ENCODE measurements at places on chromosomes 1 and 21.

- DNase-seq: no peak
Observed at GRCh38 chr1:147046189-147046862, 108.2 kb downstream of the NBPF12 start.

DNA sequence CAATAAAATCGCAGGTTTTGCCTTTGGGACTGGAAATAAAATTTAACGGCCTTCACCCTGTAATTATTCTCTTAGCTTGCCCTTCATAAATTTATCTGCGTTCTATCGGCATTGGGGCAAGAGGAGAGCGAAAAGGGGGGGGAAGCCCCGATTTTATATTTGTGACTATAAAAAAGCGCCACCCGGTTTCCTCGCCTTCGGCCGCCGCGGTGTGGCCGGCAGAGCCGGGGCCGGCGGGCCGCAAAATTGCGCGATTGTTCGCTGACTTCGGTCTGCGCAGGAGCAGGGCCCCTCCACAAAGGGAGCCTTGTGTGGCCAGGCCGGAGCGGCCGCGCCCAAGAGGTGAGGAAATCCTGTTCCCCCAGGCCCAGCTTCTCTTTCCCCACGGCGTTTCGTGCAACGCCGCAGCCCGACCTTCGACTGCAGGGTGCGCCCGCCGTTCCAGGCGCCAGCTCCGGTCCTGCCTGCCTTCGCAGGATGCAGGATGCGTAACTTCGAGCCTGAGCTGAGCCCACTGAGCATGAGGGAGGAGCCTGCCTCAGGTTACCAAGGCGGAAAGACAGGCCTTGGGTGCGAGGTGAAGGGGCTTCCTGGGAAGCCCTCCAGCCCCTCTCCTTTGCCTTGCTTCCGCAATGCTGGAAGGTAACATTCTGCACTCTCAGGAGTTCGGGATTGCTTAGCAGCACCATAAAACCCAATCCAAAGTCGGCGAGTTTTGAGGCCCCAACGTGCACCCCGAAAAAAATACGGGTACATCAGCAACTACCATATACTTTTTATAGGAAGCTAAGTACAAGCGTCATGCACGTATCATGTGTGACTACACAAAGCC, 4.9 kb upstream of the TBX15 start:
- DNase-seq: no peak

DNA sequence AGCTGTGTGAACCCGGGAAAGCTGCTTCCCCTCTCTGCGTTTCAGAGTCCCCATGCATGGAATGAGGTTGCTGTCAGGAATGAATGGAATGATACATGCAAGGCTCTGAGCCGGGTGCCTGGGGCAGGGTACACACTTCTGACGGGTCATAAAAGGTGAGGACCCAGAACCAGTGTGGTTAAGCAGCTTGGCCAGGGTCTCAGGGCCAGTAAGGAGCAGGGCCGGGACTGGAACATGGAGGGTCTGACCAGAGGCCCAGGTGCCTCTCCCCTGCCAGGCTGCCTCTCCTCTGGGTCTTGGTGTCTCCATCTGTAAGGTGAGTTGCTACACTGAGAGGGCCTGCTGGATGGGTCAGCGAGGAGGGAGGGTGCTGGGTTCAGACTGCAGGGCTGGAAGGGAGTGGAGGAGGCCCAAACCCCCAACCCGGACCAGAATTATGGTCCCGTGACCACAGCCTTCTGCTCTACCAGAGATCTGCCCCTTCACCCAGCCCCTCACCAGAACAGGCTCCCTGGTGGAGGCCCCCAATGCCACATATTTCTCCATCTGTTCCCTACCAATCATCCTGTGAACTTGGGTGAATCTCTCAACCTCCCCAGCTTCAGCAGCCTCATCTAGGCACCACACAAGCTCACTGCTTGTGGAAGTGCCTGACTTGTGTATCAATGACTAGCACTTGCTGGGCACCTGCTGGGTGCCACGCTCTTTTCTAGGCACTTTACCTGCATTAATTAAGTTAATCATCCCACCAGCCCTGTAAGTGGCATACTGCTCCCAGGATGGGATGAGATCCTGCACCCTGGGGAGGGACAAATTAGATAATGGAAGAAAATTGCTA, 16.2 kb upstream of the LRP8 start:
- no peak for DNase-seq

GRCh38 chr1:35640380-35641232, 720 bp downstream of the PSMB2 start:
- no peak for DNase-seq

DNA sequence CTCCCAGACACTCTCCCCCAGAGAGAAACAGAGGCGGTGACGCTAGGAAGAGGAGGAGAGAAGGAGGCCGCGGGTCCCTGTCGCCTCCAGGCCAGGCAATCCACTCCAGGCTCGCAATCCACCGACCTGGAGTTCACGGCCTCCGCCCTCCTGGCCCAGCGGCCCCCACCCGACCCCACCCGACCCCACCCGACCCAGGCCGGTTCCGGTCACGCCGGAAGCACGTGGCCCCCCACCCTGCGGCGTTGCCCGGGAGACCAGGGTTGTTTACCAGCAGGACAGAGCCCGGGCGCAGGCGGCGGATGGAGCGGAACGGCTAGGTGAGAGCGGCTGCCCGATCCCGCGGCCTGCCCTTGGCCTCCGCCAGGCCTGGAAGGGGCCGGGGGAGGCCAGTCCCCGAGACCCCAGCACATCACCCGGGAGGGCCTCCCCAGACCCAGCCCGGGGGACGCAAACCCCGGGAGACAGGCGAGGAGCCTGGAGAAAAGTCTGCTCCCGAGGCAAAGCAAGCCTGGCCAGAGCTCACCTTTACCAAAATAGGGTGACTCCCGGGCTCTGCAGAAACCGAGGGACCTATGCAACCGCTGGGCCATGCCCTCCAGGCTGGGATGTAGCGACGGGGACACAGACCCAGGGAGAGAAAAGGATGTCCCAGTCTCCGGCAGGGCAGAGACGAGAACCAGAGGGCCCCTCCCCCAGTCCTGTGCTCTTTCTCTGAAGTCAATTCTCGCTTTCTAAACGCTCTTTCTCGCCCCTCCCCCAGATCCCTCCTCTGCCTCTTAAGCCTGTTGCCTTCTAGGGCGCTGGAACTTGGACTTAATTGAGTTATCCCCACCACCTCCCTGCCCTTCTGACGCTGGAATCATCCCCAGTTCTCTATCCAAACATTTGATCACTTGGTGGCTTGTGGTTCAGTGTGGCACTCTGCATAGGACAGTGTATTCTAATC, at the start of the genes PLA2G2C and UBXN10:
PLA2G2C (minus strand) TSS at position 685 of the 949 bp plus-strand sequence. CDS start 9,155 bp downstream, outside the sequence.
UBXN10 (plus strand) TSS at position 263 of the 949 bp plus-strand sequence. CDS start 4,466 bp downstream, outside the sequence.
- DNase-seq: peak; percentile 45

- no peak for DNase-seq
Observed at GRCh38 chr1:81949421-81949820, 148.7 kb downstream of the ADGRL2 start.

GRCh38 chr1:58983162-58983561, 199.3 kb upstream of the JUN start:
- no peak for DNase-seq

- DNase-seq: no peak
Observed at GRCh38 chr1:168134132-168134531, 2.6 kb downstream of the GPR161 start.

DNA sequence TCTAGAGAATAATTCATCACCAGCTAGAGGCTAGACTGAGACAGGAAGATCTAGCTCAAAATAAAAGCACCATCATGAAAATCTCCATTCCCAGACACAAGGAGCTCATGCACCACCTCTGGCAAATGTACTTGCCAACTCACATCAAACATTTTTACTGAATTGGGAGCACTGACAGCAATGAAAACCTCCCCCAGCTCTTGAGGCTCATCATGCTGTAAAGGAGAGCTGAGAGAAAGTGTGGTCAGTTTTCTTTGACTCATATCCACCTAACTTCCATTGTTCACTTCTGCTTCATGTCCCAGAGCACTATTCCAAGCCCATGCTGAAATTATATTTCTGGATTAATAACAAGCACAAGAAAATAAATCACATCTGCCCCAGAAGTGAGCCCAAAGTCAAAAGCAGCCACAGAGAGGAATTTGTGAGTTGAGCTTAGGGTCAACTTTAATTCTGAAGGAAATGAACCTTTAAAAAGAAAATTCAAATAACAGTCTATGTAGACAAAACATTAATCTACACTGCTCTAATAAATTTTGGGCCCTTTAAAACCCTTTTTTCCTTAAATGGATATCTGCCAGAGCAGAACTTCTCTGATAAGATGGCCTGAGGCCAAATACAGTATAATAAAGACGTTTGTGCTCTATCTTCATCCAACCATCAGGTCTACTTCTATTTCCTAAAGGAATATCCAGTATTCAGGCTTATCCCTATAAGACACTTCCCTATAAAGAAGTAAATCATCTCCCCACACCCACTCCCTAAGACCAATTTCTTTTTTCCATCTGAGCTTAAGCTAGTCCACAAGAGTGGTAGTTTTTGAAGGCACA, 85.9 kb upstream of the ADAM30 start:
- DNase-seq: no peak

Data from stimulated activated CD4-positive, alpha-beta T cell treated with anti-CD3 and anti-CD28 coated beads, Interleukin-1b, Interleukin-23, amount 100 ng/mL, for 1 hour (primary cell).